ENCODE measurements at places on chromosomes 5 and 9. TPM values are rescaled to one million over a fixed set of nuclear protein-coding genes. Genes with fewer than 3 reads are reported as not detected.

SV2C gene
- total RNA-seq: 0.32 TPM

SHISAL2B gene
- not detected for total RNA-seq

LHX2 gene
- not detected for total RNA-seq

BTNL8 gene
- 4.5 TPM for total RNA-seq

Data from upper lobe of right lung (tissue), 1 donor.